ENCODE measurements at places on chromosomes 7 and 10.

DNA sequence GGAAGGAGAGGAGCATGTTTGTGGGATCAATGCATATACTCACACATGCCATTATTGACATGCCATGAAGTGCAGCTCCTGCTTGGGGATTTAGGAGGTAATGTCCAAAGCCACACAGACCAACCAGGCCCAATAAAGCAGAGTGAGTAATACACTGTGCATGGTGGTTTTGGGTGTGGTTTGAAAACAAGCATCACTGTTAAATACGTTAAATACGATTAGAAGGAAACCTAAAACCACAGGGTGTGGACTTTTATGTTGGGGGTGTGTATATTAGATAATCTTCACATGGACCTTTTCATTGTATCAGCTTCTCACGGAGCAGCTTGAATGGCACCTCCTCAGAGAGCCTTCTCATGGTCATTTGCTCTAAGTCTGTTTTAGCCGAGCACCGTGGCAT lies 10.4 kb upstream of the EIF3A start:
- no peak for DNase-seq

GRCh38 chr7:55550010-55550663 lies 22.2 kb downstream of the VOPP1 start:
- DNase-seq = no peak

DNA sequence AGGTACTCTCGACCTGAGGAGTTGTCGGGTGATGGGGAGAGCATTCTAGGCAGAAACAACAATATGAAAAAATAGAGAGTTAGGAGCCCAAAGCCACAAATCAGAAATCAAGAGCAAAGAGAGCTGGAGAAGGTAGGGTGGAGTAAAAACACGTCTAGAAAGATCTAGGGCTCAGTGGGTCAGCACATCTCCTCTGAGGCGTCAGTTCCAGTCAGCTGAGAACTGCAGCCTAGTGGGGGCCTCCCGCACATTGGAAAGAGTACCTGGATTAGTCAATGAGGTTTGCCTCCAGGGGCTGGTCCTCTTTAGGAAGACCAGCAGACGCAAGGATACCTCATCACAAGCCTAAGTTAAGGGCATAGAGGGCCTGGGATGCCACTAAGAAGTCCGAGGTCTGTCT lies 113.2 kb upstream of the LANCL2 start:
- DNase-seq = no peak

GRCh38 chr10:62044566-62044965 lies 143.1 kb downstream of the ARID5B start:
- DNase-seq = no peak

GRCh38 chr10:90856964-90857634 lies 740 bp downstream of the HTR7 start:
- no peak for DNase-seq

- DNase-seq = no peak
Observed at GRCh38 chr7:138125598-138126111, 49.4 kb downstream of the AKR1D1 start.

- DNase-seq = no peak
Observed at GRCh38 chr10:92486637-92487036, 87.3 kb downstream of the IDE start.

- no peak for DNase-seq
Observed at GRCh38 chr10:120492346-120492745, 35.3 kb downstream of the PLPP4 start.

GRCh38 chr10:68428396-68429104 lies 21.5 kb upstream of the RUFY2 start:
- no peak for DNase-seq

DNA sequence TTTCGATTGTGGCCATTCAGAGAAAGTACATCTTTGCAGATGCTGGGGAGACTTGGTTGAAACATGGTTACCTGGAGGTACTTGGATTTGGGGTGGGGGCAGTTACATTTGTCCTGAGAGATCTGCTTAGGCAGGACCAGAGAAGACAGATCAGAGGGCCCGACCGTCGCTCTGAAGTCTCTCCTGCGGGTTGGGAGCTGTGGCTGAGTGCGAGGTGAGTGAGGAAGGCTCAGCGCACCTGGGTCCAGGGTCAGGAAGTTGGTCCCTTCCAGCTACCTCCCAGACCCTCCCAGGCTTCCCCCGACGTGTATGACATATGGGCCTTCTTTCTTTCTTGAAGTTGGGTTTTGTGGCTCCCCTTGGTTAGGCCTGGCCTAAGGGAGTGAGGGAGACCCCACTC lies 56.3 kb downstream of the LHPP start:
- DNase-seq = no peak

DNA sequence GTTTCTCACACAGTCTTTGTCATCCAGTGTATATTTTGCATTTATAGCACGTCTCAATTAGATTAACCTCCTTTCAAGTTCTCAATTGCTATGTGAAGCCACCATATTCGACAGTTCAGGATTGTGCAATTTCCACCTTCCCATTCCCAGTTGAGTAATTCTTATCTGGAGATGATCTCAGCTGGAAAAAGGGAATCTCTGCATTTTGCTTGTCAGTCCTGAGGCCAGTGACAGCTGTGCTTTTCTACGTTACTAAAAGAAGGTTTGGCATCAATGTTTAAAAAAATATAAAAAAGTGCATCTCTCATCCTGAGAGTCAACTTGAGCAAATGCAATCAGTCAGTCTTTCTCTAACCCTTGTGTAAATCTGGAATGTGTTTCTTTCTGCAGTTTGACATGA lies 247.7 kb downstream of the PRKG1 start:
- no peak for DNase-seq

- no peak for DNase-seq
Observed at GRCh38 chr10:123354521-123354920, 200.3 kb downstream of the BUB3 start.

- DNase-seq = no peak
Observed at GRCh38 chr10:95767884-95768556, 12.1 kb downstream of the ENTPD1 start.

- peak; percentile 34 for DNase-seq
Observed at GRCh38 chr10:6300106-6300783, 97.5 kb downstream of the PFKFB3 start.

GRCh38 chr10:128958834-128959690 lies 508.0 kb upstream of the MGMT start:
- DNase-seq = no peak

DNA sequence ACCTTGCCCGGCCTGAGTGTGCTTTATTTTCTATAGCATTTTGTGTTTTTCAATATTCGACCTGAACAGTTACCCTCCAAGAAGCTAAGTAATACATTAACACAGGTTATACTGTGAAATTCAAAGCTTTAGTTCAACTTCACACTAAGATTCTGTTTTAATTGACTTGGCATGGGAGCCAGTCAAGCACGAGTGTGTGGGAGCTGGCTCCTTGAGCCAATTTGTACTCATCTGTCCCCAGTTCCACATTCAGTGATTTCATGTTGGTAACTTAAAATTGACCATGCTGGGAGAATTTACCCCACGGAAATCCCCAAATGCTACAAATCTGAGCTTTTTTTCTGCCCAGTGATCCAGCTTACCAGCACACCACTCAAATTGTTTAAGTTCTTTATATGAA lies 20.3 kb downstream of the TSPAN12 start:
- no peak for DNase-seq

- DNase-seq = no peak
Observed at GRCh38 chr10:3889961-3890522, 105.0 kb upstream of the KLF6 start.

GRCh38 chr10:48533951-48534720 lies 70.7 kb downstream of the ARHGAP22 start:
- DNase-seq = no peak

DNA sequence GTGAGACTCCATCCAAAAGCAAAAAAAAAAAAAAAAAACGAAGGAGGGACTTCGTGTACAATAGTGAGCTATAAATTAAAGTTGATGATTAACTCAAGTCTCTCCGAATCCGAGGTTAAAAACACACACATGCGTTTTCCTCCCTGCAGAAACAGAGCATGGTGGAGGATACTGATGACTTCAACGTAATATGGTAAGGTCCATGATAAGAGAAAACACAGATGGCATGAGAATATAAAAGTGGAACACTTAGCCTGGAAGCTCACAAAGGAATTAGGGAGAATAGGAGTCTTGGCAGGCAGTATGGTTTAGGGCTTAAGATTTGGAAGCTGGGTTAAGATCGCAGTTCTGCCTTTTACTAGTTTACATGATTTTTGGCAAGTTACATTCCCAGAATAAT lies 20.1 kb upstream of the GSTK1 start:
- DNase-seq = no peak

DNA sequence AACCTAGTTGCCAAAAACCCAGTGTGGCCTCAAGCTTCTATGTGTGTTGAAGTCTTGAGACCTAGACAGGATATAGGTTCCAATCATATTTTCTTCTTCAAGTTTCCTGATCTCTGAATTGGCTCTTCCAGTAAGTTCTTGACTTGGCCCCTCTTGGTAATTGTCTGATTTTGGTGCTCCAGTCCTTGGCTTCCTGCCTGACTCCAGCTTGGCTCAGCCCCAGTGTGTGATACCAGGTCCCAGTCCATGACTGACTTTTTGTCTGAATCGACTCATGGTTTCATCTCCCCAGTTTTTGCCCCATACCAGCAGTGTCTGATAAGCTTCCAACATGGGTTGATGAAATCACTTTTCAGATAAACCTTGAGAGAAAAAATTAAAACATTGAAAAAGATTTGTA lies 72.3 kb downstream of the FAS start:
- no peak for DNase-seq

- DNase-seq = no peak
Observed at GRCh38 chr10:62618576-62619412, 185.7 kb upstream of the ADO start.

- DNase-seq = no peak
Observed at GRCh38 chr10:44576702-44577191, 191.8 kb upstream of the CXCL12 start.

- DNase-seq = no peak
Observed at GRCh38 chr10:61138708-61139591, 195.0 kb upstream of the RHOBTB1 start.

DNA sequence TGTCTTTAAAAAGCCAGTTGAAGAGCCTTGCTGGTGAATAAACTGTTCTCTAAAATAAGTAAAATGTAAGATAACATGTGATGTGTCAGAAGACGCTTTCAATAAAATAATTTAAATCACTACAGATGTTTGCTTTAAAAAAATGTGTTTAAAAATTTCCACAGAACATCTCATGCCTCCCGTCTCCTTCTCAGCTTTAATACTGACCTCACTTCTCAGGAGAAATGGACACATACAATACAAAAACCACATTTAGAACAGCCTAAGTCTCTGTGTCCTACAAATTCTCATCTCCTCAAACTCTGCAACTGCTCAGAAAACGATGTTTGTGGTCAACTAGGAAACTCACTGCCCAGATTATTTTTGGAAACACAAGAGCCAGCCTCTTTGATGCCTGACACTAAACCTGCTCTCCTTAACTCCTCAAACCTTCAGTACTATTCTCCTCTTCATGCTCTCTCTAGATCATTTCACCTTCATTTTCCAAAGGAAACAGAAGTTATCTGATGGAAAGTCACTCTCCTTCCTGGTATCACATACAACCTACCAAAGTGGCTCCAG lies 120.3 kb downstream of the ZNF438 start:
- DNase-seq = no peak

DNA sequence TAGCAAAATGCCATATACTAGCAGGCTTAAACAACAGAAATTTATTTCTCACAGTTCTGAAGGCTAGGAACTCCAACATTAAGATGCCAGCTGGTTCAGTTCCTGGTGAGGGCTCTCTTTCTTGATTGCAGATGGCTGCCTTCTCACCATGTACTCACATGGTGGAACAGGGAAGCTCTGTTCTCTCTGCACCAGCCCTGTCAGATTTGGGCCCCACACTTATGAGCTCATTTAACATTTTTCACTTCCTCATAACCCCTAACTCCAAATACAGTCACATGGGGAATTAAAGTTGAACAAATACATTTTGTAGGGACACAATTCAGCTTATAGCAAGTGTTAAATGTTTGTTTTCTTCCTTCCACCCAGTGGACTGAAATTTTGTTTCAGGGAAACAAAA lies 218.6 kb upstream of the TAC1 start:
- DNase-seq = no peak

DNA sequence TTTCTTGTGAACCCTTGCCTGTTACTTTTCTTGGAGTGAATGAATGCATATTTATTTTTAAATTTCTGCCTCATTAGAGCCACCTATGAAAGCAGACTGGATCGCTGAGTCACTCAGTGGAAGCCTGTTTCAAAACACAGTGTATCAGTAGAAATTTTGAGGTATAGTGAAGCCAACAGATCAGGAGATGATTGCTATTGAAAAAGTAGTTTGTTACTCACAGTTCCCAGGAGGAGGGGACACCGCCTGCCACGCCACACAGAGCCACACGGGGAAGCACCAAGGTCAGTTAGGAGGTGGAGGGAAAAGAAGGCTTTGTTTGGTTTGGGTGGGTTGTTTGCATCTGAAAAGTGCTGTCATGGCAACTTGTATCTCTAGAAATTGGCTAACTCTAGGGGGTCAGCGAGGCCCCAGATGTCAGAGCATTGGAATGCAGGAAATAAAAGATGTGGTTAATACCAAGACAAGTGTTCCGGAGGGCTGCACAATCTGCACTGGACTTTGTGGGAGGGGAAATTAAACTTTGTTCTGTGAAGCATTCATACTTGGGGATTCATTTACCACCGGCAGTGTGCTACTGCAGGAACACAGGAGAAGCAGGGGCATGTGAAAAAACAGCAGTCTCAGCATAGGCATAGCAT lies 106.4 kb upstream of the SDK1 start:
- no peak for DNase-seq

DNA sequence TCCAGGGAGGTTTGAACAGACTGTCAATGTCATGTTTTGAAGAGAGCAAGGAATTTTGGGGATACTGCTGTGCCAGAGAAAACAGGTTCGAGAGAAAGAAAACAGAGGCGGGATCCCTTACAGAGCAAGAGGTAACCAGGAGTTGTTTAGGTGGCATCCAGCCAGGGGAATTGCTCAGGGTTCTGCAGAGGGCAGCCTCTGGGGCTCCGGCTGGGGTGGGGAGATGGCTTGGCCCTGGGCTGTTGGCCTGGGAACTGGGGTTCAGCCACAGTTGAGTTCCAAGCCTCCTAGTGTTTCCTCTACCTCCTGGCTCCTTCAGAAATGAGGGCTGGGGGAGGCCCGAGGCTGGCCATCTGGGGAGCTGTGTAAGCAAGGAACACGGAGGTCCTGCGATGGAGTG lies 68.0 kb downstream of the CAMK1D start:
- no peak for DNase-seq

GRCh38 chr7:106062521-106062931 lies 49.6 kb downstream of the SYPL1 start:
- no peak for DNase-seq

DNA sequence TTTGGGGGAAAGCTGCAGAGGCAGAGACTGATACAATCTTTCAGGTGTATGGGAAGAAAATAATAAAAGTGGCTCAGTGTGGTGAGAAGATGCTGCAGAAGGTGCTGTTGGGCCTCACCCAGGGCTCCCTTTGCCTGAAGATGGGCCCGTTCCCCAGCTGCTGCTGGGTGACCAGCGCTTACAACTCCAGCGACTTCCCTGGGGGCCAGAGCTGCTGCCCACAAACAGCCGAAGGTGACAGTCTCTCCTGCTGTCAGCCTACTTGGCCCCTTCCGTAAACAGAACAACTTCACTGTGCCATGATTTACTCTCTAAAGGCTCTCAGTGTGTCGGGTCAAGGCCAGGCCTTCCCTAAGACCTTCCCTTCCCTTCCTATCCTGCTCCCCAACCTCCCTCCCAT lies 93.6 kb upstream of the PCBD1 start:
- DNase-seq = no peak

Data from putamen (tissue), 1 donor.